ENCODE measurements at places on chromosomes 5 and 9.

- no peak for DNase-seq
Measured at GRCh38 chr5:83447533-83447932, 24.0 kb upstream of the VCAN start.

DNA sequence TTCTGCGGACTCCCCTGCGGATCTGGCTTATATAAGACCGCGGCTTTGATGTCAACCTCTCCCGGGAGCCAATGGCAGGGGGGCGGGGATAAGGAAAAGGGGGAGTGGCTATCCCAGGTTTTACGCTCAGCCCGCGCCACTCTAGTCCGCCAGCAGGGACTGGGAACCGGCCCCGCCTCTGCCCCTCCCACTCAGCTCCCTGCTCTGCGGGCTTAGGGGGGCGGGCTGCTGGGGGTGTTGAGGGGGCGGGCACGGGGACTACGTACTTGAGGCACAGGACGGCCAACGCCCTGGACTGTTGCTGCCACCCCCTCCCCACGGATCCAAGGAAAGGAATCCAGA is at the start of gene HAND1:
TSS of gene HAND1 (minus strand) at position 4 of the 342 bp plus-strand sequence. CDS start 219 bp downstream, outside the sequence.
- DNase-seq = no peak

- DNase-seq = no peak
Measured at GRCh38 chr9:120934281-120934680, 7.7 kb upstream of the TRAF1 start.

DNA sequence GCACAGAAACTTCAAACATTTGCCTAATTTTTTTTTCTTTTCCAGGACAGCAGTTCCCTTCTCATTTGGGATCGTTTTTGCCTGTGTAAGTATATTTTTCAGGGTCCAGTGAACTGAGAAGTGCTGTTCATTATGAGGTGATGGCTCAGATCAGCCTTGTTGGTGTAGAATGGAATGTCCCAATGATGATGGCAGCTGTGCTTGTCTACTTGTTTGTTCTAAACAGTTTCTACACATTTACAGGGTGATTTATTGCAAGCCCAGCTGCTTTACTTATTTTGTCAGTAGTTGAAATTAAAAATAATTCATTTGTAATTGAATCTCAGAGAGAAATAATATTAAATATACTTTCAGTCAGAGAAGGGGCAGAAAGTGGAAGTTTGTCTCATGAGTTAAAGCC is 337.6 kb upstream of the SEMA6A start:
- DNase-seq = no peak

GRCh38 chr5:56480078-56480704 is 247.1 kb upstream of the ANKRD55 start:
- peak; percentile 66 for DNase-seq

DNA sequence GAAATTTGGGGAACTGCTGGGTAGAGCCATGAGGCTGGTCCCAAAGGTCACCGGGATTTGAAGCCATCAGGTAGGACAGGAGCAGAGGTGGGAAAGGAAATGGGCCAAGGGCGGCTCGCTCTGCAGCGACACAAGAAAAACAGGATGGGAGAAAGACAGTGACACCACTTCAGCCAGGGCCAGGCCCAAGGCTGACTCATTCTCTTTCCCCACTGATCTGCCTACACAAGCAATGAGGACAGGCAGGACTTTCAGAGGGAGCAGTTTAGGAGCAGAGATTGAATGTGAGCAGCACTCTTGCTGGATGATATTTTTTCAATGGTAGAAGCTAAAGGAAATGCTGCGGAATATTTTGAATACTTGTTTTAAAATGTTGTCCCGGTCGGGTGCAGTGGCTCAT is 3.5 kb downstream of the RUFY1 start:
- no peak for DNase-seq

DNA sequence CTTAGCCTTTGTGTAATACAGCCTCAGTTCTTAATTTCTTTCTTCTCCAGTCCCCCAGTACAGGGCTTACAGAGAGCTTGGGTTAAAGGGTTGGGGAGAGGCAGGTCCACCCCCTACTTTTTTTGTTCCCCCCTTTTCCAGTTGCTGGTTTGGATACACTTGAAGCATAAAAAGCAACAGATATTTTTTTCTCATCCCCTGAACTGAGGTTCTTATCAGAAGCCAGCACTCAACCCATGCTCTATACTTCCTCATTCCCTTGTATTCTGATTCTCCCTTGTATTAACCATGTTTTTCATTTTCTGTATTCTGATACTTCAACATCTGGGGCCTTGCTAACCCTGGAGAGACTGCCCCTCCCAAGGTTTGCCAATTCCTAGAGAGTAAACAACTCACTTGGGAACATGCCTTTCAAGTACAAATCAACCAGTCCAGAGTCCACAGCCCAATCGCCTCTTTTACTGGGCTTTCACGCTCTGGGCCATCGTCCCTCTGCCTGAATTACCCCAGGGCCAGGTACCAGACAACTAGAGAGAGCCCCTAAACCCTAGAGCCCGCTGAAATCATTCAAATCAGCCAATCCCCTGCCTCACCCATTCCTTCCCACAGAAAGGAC is 333.4 kb upstream of the PUM3 start:
- DNase-seq = no peak

DNA sequence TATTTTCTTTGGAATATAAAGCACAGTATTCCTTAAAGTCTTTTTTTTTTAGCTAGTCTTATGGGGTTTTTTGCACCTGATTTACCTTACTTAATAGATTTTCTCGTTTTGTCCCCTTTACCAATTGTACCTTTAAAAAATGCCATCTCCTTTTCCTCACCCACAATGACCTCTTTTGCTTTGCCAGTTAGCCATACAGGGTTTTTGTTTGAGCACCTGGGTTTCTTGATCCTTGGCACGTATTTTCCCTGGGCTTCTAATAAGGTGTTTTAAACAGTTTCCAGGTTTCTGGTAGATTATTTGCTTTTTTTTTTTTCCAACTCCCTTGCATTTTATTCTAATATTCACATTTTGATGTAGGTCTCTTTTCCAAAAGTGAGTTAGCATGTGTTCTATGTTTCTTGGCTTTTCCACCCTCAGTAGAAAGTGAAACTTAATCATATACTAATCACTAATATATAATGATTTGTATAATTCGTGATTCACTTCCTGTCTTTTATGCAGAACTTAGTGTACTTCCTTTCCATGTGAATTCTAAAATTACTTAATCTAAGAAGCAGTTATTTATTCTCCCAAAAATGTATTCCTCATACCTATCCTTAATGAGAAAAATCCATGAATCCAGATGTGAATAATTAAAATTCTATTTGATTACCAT is 673.9 kb upstream of the RGMB start:
- DNase-seq = no peak

GRCh38 chr9:14271093-14271673 is 42.8 kb downstream of the NFIB start:
- no peak for DNase-seq

- no peak for DNase-seq
Measured at GRCh38 chr5:8418049-8418426, 549.1 kb downstream of the MTRR start.

DNA sequence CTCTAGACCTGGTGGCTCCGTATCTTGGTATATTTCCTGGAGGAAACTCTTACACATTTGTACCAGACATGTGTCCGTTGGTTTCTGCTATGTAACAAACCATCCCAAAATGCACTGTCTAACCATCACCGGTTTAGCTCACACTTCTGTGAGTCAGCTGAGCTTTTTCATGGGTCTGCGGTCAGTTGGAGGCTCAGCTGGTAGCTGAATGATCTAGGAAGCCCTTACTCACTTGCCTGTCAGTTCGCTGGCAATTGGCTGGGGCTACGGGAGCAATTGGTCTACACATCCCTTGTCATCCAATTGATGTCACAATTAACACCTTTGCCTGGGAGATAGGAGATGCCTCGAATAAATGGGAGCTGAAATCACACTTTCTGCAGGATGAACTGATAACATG is 11.6 kb upstream of the WHRN start:
- DNase-seq = no peak

DNA sequence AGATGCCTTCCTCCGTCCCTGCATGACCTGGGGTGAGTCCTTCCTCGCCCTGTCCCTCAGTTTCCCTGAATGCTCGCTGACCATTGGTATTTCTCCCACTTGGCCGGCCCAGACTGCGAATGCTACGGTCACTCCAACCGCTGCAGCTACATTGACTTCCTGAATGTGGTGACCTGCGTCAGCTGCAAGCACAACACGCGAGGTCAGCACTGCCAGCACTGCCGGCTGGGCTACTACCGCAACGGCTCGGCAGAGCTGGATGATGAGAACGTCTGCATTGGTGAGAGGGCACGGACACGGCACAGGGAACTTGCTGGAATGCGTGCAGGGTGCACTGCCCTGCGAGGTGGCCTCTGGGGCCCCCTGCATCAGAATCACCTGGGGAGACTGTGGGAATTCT is 77.1 kb downstream of the NTNG2 start:
- DNase-seq = no peak

DNA sequence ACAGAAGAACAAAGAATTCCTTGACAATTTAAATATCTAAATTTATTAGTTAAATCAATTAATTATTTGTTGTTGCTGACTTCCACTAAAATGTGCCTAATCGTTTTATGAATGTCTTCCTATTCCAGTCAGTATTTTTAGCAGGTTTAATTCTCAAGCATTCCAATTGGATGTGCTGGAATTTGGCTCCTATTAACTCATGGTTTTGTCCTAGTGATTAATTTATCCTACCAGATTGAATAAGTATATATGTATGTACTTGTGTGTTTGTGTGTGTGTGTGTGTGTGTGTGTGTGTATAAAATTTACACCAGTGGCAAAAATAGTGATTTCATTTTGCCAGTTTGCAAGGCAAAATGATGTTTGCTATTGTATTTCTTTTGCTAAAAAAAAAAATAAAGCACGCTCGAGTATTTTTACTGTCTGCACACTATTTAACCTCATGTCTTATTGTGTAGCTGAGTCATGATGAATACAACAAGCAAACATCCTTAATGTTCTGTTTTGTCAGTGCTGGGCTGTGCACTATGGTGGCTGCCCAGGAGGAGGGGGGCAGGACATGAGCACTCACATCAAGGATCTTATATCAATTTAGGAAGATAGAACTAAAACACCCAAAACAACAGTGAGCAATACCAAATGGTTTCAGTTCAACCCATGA is 375.5 kb downstream of the PDE4D start:
- DNase-seq = no peak

GRCh38 chr5:145774442-145774841 is 60.7 kb downstream of the PRELID2 start:
- DNase-seq = no peak

GRCh38 chr5:74613283-74613682 is 27.2 kb downstream of the ENC1 start:
- no peak for DNase-seq

- DNase-seq = no peak
Measured at GRCh38 chr9:138099803-138100598, 222.4 kb downstream of the CACNA1B start.

DNA sequence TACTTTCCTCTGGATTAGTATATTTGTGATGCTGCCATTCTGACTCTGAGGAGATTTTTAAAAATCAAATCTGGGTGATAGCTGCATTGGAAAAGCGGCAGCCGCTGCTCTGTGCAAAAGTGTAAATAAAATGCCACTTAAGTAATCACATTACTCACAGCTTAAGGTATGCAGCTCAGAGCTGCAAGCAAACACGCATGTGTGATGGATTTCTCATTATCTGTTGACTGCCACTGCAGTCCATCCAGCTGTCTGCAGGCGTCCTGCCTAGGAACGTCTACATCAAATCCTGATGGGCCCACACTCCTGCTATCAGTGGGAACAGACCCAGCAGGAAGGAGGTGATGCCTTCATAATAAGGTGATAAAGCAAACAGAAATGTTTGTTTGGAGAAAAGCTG is 216.9 kb downstream of the SPOCK1 start:
- DNase-seq = no peak

- DNase-seq = no peak
Measured at GRCh38 chr5:67793966-67794365, 421.6 kb upstream of the PIK3R1 start.

DNA sequence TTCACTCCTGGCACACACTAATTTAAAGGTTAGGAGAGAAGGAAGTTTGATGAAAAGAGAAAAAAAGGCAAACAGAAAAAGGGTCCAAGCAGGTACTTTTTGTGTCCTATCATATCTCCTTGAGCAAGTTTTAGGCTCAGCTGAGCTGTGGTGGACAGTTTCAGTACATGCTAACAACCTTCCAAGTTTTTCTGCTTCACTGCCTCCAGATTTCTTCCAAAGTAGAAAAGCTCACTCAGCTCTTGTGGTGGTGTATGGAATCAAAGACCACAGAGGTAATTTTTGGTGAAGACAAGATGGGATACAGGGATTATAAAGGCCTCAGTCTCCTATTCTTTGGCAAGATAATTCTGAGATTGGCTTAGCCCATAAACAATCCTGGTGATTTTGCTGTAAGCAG is 921.8 kb downstream of the NR2F1-AS1 start:
- no peak for DNase-seq

DNA sequence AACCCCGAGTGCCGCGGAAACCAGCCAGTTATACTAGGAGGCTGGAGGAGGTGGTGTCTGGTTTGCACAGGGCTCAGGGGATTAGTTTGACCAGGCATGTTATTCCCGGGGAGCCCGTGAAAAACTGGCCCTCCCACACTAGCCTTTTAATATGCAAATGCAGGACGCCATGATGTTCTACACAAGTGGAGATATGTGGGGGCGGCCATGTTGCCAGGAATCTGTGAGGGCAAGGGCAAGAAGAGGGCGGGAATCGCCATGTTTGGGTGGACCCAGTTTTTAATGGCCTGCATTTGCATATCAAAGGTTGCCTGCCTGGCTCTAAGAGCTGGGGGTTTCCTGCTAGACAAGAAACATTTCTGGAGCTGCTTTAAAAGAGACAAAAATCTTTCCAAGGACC is 940.7 kb downstream of the CDH18 start:
- DNase-seq = no peak

GRCh38 chr5:172773481-172774469 is 2.8 kb upstream of the DUSP1 start:
- DNase-seq = no peak

DNA sequence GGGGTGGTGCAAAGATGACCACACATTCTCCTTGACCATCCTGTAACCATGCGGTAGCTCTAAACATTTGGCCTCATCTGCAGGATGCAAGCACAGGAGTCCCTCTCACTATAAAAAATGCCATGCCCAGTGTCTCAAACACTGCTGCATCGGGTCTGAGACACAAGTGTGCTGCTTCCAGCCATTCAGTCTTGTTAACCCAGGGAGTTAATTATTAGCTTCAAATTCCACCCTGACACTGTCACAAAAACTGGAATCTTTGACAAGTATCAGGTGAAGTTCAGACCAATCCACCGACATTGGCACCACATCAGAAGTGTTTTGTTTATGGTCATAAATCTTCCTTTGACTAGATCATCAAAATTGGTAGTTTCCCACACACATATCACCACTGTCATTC is 119.1 kb upstream of the RASEF start:
- no peak for DNase-seq

DNA sequence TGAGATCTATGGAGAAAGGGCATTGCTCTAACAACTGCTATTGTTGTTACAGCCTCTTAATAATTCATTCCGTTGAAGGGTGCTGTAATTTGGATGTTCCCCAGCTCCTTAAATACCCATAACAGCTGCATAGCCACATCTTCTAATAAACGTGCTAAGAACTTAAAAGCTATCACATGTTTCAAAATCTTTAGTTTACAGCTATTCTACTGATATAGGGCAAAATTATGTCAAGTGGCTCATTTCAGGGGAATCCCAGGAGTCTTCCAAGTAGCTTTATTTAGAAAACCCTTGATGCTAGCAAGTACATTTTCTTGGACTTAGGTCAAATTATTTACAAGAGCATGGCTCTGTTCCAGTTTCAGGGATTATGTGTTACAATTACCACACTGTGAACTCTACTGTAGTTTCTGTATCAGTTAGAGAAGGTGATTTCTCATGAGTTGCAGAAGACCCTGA is 990.4 kb upstream of the ACO1 start:
- DNase-seq = no peak

All from CD4-positive, alpha-beta T cell treated with Interleukin-17A for 4 hours (primary cell).